SW 1271 (cell line): ENCODE measurements at places on chromosomes 12 and 14.
A peak's percentile ranks its signal among the peaks of the same experiment; 100 is the strongest.

DNA sequence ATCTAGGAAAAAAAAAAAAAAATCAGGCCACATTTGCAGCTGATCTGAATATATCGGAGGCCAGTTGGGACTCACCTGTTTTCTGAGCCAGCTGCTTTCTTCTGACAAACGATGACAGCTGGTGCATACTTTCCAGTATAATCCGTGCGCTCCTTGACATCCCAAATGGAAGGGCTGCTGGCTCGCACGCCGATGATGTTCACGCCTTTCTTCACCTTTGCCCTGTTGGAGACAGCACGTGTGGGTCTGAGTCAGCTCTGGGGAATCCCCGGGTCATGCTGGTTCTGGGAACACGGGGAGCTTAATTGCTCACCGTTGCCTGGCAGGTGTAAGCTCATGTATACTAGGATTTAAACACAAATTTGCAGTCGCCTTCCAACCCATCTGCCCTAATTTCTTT, 372.8 kb downstream of the TMEM132D start:
- no peak for DNase-seq

GRCh38 chr12:46152456-46152855, 116.4 kb downstream of the SLC38A1 start:
- no peak for DNase-seq

DNA sequence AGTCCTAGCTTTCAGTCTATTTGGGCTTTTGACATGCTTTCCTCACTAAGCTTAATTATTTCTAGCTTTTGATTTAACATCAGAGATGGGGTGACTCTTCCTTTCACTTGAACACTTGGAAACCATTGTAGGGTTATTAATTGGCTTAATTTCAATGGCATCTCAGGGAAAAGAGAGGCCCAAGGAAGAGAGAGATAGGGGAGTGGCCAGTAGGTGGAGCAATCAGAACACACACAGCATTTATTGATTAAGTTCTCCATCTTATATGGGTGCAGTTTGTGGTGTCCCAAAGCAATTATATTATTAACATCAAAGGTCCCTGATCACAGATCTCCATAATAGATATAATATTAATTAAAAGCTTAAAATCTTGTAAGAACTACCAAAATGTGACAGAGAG, 1466.1 kb upstream of the SEL1L start:
- DNase-seq: no peak

GRCh38 chr14:89248411-89249064, 168.5 kb downstream of the FOXN3 start:
- DNase-seq: no peak

GRCh38 chr14:23352506-23353432, at the start of gene SLC22A17:
SLC22A17 (minus strand) TSS chr14:23352887.
- DNase-seq: peak; percentile 46

DNA sequence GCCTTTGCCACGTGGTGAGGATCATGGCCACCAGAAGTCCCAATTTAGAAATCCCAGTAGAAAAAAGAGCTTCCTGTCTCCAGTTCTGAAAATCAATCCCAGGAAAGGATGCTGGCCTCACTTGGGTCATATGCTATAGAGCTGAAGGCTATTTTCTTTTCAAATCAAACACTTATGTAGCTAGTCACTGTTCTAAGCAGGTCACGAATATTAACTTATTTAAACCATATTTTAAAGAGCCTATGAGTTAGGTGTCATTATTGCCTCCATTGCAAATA, 97.5 kb downstream of the VCPKMT start:
- DNase-seq: no peak

DNA sequence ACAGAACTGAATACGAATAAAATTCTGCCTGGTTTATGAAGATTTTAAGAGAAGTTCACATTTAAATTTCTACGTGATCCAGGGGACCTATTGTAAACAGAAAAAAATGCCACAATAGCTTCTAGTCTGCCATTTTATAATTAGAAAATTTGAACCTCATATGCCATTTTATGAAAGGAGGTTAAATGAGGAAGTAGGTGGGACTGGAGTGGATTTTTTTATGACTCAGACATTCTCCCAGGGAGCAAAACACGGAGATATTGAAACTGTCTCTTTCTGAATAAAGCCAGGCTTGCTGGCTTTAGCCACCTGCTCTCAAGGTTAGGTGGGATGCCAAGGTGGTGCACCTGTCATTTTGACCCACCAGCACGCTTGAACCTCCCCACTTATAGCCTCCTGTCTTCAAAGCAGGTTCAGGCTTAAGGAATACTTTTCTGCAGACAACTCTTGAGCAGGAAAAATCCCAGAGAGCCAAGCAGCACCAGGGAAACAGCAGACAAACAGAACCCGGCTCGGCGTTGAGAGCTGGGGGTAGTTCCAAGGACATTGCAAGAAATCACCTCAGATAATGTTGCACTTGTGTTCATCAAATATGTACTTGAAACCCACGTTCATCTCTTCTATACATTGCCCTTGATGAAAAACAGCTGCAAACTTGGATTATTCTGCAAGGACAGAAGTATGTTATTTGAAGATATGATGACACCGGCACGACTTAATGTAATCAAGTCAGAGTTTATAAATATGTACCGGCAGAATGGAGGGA, 203.7 kb downstream of the PPM1H start:
- DNase-seq: no peak

- no peak for DNase-seq
Observed at GRCh38 chr12:55937981-55938380, 7.0 kb downstream of the DGKA start.

DNA sequence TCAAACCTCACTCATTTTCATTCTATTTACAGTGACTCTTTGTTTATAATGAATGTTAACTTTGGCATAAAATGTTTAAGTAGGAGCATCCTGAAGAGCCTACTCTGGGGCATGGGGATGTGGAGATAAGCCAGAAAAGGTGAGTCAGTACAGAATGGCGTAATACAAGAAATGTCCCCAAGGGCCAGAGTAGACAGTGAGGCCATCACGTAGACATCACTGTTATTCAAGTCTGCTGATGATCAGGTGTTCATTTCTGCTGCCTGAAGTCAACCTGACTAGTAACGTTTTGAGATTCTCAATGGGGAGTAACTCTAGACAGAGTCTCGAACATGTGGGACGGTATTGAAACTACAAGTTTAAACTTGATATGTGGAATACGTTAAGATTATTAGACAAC, 47.6 kb upstream of the PKP2 start:
- no peak for DNase-seq

DNA sequence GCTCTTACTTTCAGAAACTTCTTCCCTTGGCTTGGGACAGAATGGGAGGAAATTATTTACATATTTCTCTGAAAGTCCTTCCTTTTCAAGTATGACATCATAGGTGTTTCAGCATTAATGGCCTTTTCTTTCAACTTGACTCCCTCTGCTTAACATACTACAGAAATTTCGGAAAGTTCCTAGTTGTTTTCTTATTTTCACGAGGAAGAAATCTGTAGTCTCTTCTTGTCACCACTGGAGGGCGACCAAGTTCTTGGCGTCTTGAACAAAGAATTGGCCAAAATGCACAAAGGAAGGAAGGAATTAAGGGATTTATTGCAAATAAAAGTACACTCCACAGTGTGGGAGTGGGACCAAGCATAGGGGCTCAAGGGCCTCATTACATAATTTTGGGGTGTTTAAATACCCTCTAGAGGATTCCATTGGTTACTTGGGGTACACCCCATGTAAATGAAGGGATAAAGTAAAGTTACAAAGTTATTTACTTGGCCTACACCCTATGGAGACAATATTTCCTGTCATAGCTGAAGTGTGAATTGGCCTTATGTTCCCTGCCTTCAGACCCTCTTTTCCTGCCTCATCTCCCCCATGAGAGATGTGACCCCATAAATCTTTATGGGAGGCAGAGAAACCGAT, 70.4 kb downstream of the RPL10L start:
- peak; percentile 2 for DNase-seq

GRCh38 chr14:99808154-99808505, 14.9 kb downstream of the EML1 start:
- no peak for DNase-seq

DNA sequence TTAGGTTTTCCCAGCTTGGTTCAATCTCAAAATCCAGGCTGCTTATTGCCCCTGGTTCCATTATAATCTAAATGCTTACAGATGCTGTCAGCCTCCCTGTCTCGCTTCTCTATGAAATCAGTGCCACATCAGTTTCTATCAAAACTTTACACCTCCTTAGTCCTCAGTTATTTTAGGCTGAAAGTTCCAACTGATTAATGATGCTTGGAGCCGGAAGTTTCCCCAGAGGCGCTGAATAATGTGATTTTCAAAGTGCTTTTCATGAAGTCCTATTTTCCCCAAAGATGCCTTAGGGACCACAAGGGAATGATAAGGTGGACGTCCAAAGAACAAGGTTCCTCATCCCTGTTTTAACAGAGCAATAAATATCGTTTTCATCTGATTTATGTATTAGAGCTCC, 262.4 kb upstream of the RMST start:
- no peak for DNase-seq

GRCh38 chr12:90954921-90955320, at the start of gene CCER1:
CCER1 (minus strand) TSS chr12:90955176; CDS start chr12:90954742, 434 bp downstream.
- no peak for DNase-seq

GRCh38 chr14:69493791-69494190, 9.3 kb downstream of the PLEKHD1 start:
- no peak for DNase-seq

- DNase-seq: no peak
Observed at GRCh38 chr12:20695232-20695631, at the start of gene SLCO1C1. SLCO1C1 (plus strand) TSS chr12:20695332; CDS start chr12:20699577, 4,245 bp downstream.

- DNase-seq: no peak
Observed at GRCh38 chr14:91341334-91341733, 76.3 kb downstream of the CCDC88C start.

DNA sequence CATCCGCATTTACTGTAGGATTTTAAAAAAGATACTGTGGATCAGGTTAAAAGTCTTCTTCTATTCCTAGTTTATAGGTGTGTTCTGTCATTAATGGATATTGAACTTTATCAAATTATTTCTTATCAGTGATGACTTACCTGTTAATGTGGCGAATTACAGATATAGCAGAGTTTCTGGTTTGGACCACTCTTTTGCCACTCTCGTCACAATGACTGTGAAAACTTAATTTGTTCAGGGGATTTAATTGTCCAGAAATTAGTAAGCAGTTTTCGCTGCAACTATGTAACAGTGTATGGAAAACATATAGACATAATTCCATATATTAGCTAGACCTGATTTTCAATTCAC, 14.9 kb downstream of the COCH start:
- DNase-seq: no peak

- DNase-seq: no peak
Observed at GRCh38 chr12:87444039-87444438, 585.2 kb downstream of the C12orf50 start.

GRCh38 chr12:58310809-58311622, 369.6 kb downstream of the ATP23 start:
- DNase-seq: peak; percentile 90

GRCh38 chr12:105110851-105111250, 3.3 kb downstream of the WASHC4 start:
- DNase-seq: no peak

- DNase-seq: no peak
Observed at GRCh38 chr12:124604264-124604680, 36.9 kb upstream of the NCOR2 start.

- DNase-seq: no peak
Observed at GRCh38 chr12:71546322-71546861, 106.8 kb downstream of the LGR5 start.

GRCh38 chr12:112420740-112421139, 2.0 kb downstream of the PTPN11 start:
- DNase-seq: no peak
